ENCODE measurements at places on chromosomes 7 and 10. TPM values are rescaled to one million over a fixed set of nuclear protein-coding genes. Genes with fewer than 3 reads are reported as not detected.
A peak's percentile ranks its signal among the peaks of the same experiment; 100 is the strongest.

- peak; percentile 72 for DNase-seq
- H3K4me1 ChIP-seq = peaks cover 34% of the 10 kb centered on the region
- H3K27me3 ChIP-seq = peaks cover 21% of the 10 kb centered on the region
- H3K4me3 ChIP-seq = peak overlapping the region; percentile 82
- H3K27ac ChIP-seq = no peak overlapping the region
- no peaks in the 10 kb centered on the region for H3K36me3 ChIP-seq
These were observed 965 bp downstream of the ZCCHC24 start for GRCh38 chr10:79444199-79445119.

Gene TUBB8
- total RNA-seq = 1.1 TPM

Gene CYP2E1
- total RNA-seq = 7.1 TPM

Gene SCIN
- total RNA-seq = not detected

DNA sequence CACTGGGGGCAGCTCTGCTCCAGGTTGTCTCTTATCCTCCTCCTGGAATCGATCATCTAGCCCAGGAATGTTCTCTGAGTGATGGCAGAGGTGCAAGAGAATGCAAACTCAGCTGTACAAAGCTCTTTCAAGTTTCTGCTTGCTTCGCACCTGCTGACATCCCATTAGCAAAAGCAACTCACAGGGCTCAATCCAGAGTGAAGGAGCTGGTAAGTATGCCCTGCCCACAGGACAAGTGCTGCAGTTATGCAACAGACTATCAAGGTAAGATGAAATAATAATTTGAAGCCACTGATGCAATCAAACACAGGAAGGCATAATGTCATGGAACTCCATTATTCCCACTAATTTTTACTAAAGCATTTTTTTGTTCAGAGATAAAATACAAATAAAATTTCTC is 122.2 kb downstream of the GRM3 start:
- no peak overlapping the region for H3K4me3 ChIP-seq
- no peaks in the 10 kb centered on the region for H3K4me1 ChIP-seq
- H3K36me3 ChIP-seq = no peaks in the 10 kb centered on the region
- H3K27ac ChIP-seq = no peak overlapping the region
- no peak for DNase-seq
- no peaks in the 10 kb centered on the region for H3K27me3 ChIP-seq

DNA sequence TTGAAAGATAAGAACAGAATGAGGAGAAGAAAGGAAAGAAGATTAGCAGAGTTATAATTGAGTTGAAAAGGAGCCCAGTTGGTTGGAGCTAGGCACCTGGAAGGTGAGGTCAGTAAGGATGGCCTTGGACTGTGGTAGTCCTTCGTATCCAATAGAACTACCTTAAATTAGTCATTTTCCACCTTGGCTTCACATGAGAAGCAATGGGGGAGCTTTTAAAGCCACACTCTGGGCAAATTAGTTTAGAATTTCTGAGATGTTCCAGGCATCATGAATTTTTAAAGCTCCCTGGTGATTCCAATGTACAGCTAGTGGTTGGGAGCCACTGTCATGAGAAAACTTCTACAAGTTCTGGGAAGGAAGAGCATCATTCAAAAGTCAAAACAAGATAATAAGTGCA is 27.3 kb upstream of the CYP3A5 start:
- peaks cover 21% of the 10 kb centered on the region for H3K36me3 ChIP-seq
- no peaks in the 10 kb centered on the region for H3K27me3 ChIP-seq
- H3K27ac ChIP-seq = no peak overlapping the region
- DNase-seq = no peak
- H3K4me3 ChIP-seq = no peak overlapping the region

All from glutamatergic neuron (in vitro differentiated cells).